ENCODE measurements at places on chromosomes 11 and 22.

- DNase-seq = no peak
Observed at GRCh38 chr11:126394036-126394435, 38.5 kb downstream of the ST3GAL4 start.

DNA sequence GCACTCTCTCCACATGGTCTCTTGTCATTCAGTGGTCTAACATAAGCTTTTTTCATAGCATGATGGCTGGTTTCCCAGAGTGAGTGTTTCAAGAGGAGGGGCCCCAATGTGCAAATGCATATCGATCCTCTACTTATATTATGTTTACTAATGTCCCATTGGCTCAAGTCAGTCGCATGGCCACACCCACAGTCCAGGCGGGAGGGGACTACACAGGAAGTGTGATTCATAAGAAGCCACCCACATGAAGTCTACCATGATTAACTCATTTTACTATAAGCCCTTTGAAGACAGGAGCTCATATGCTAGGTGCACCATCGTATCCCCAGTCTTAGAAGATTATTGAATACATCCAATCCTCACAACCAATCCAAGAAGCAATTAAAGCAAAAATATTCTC, 89.5 kb upstream of the ISX start:
- DNase-seq = no peak

DNA sequence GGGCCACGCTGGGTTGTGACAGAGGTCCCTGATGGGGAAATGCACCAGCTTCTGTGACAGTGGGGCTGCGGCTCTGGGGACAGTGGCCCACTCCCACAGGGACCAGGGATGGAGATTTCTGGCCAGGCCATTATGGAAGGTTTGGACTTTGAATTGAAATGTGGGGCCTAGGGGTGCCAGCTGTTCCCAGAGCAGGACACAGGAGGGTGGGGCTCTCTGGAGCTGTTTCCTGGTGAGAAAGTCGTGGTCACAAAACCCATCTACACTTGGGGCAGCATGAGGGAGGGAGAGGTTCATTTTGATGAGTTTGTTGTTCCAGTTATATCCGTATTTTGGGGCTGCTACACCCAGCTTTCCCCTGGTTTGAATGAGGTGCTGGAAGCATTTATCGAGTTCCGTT, 52.2 kb downstream of the LRP5 start:
- no peak for DNase-seq

GRCh38 chr11:44525473-44526252, 39.8 kb upstream of the CD82 start:
- no peak for DNase-seq

- DNase-seq = no peak
Observed at GRCh38 chr11:63917692-63918506, 935 bp upstream of the RCOR2 start.

DNA sequence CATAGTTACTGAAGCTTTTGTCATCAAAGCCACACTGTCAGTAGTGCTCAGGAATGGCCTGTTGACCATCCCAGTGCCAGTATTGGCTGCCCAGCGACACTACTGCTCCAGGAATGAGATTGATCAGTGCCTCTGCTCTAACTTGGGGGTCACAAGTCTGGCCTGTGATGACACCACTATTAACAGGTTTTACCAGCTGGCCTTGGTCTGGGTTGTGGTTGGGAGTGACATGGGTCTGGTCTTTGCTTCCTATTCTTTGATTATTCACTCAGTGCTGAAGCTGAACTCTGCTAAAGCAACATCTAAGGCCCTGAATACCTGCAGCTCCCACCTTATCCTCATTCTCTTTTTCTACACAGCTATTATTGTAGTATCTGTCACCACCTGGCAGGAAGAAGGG, 21.5 kb downstream of the OR56B4 start:
- DNase-seq = no peak
